ENCODE measurements at places on chromosomes 11 and 22.

DNA sequence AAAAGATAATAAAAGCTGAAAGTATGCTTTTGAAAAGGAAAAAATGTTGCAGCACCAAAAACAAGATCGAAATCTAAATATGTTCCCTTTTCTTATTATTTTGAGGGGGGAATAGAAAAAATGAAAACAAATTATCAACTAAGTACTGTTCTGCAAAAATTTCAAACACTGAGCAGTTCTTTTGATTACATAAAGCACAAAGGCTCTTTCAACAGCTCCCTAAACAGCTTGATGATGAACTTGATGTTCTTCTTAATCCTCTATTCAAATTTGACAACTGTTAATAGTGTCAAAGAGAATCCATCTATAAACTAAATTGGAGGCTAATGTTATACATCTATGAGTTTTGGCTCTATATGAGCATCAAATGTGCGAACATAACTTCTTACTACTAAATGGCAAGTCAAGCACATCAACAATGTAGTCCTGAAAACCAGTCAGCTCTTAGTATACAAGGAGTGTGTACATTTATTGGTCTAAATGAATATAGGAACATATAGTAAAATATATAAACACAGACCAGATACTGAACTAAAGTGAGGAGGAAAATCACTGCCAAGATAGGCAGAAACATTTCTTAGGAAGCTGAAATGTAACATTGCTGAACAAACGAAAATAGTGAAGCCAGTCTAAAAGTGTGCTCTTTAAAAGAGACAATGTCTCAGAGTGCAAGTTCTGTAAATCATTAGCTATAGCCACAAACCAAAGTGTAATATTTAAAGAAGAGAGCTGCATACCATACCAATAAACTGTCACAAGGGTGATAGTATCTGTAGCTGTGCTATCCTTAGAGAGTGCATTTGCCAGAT, 94.3 kb downstream of the SOX6 start:
- no peak for DNase-seq

DNA sequence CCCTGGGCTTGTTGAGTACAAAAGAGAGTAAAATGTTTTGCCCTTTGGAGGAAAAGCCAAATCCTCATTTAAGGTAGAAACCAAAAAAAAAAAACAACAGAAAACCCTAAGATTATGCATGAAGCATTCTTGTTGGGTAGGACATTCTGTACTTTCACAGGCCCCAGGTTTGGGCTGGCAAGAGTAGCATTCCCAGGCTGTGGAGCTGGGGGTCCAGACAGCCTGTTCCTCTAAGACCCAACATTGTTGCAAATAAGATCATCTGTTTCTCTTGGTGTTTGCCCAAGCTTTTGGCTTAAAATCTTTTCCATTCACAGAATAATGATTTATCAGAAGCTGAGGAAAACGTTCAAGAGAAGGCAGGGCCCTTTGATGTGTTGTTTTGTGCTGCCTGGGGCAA, 123.8 kb downstream of the MICAL2 start:
- no peak for DNase-seq

DNA sequence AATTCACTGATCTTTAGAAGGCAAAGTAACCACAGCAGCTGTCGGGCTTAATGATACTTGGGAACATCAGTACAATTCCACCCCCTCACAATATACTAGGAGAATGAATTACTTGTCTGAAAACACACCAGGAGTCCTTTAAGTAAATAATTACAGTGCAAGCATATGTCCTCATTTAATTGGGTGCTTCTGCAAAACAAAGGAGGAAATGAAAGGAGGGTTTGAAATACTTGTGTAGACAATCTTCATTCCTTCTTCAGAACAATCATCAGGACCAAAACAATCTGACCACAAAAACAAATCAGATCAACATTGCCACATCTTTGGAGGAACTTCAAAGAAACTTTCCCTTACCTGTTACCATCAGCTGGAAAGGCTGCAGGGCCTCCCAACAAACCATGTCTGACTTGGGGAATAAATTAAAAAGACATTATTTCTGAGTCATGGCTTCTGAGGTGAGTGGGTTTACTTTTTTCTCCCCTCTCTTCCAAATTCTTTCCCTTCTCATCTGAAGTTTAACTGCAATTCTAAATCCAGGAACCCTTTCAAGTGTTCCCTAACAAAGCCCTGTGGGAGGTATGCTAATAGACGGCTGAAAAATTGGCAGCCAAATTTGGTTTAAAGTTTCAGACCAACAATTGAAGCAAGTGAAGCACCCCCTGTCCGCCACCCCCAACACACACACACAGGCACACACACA, 12.5 kb upstream of the CCDC117 start:
- no peak for DNase-seq

- no peak for DNase-seq
Observed at GRCh38 chr11:124533626-124534025, 9.8 kb downstream of the OR8B12 start.

DNA sequence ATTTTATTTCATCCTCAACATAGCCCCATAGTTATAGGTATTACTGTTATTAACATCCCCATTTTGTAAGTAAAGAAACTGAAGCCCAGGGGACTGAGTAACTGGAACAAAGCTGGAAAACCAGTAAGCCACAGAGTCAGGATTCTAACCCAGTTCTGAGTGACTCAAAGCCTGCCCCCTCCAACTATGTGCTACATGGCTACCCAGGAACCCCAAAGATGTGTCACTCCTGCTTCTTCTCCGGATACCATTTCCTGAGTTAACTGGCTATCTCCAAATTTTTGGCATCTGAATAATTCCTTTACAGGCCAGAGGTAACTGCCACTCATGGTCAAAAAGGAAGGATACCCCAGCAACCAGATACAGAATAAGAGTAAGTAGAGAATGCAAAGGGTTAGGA, 43.6 kb downstream of the TENM4 start:
- DNase-seq = no peak

- DNase-seq = no peak
Observed at GRCh38 chr11:102577182-102577581, 46.6 kb upstream of the MMP7 start.

DNA sequence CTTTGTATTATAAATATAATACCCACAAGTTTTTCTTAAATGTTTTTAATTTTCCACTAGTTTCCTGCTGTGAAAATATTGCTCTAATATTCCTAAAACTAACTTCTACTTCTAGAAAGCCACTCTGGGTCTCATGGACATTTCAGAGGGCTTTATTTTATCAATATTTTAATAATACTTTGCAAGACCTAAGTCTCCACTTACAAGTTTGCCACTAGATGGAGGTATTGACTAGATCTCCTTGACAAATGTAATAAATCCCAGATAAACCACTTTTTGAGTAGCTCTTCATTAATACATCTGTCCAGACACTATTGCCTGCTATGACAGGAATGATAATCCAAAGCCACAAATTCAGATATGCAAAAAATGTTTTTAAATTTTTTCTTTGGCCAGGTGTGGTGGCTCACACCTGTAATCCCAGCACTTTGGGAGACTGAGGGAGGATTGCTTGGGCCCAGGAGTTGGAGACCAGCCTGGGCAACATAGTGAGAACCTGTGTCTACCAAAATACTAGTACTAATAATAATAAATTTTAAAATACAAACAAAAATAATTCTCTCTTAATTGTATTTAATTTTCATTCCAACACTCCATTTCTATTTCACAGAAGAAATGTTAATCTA, 3.5 kb upstream of the ACAT1 start:
- DNase-seq = no peak

DNA sequence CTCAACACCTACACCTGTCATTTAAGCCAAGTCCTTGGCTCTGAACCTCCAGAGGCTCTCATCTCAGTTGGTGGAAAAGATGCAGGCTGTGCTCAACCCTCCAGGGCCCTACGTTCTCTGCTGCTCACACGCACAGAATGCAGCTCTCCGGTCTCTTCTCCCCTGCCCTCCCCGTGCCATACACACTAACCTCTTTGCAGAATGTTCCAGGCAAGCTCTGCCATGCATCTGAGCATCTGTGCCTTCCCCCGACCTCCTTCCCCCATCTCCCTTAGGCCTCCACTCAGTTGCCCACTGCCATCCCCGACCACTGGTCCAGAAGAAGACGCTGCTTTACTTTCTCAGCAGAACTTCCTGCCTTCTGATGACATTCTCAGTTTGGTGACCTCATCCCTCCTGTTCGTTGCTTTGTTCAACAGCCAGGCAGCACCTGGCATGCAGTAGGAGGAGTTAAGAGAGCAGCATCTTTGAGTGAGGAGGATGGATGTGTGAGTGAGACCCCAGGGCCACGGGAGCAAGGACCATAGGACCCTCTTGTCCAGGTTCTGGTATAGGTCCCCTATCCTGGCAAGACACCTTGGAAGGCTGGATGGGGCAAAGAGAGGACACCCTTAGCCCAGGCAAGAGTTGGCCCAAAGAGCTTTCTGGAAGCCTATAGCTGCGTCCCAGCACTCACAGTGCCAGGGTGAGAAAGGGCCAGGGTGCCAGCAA, 598.0 kb downstream of the BRD1 start:
- no peak for DNase-seq

GRCh38 chr11:76646882-76647534, 23.5 kb downstream of the LRRC32 start:
- no peak for DNase-seq

DNA sequence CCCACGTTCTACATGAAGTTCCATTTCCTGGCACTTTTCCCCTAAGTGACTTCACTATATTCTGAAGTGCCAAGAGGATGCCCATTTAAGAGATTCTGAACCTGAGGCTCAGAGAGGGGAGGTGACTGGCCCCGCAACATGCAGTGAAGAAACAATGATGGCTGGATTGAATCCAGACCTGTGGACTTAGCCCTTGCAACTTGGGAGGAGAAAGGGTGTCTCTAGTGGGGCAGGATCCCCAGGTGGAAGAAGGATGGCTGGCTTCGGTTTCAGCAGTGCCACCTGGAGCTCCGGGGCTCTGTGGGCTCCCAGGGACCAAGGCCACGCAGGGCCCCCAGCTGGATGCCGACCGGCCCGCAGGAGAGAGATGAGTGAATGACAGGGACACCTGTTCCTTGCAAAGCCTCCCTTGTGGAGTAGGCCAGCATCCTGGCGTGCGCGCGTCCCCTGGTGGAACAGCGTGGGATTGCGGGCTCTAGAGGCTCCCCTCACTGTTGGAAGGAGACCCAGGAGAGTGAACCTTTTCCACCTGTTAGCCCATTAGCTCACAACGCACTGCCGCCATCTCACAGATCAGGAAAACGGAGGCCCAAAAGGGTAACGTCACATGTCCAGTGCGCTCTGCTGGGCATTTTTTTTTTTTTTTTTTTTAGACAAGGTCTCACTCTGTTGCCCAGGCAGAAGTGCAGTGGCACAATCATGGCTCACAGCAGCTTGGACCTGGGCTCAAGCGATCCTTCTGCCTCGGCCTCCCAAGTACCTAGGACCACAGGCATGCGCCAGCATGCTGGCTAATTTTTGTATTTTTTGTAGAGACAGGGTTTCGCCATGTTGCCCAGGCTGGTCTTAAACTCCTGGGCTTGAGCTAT, 104.7 kb downstream of the KIAA1671 start:
- DNase-seq = peak; percentile 66

DNA sequence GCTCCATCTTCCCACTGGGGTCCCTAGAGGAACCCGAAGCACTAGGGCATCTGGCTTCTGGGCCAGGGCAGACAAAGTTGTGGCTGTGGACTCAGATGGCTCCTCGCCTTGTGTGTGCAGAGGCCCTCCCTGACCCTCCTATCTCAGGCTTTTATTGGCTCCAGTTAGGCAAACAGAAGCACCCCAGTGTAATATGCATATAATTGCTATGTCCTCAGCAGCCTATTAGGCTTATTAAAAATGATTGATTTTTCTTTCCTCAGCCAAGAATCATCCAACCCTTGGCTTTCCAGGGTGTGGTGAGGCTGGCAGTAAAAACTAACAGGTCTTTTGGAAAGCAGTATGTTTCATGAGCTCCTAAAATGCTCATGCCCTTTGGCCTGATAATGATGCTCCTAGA, 22.3 kb downstream of the UPB1 start:
- no peak for DNase-seq

DNA sequence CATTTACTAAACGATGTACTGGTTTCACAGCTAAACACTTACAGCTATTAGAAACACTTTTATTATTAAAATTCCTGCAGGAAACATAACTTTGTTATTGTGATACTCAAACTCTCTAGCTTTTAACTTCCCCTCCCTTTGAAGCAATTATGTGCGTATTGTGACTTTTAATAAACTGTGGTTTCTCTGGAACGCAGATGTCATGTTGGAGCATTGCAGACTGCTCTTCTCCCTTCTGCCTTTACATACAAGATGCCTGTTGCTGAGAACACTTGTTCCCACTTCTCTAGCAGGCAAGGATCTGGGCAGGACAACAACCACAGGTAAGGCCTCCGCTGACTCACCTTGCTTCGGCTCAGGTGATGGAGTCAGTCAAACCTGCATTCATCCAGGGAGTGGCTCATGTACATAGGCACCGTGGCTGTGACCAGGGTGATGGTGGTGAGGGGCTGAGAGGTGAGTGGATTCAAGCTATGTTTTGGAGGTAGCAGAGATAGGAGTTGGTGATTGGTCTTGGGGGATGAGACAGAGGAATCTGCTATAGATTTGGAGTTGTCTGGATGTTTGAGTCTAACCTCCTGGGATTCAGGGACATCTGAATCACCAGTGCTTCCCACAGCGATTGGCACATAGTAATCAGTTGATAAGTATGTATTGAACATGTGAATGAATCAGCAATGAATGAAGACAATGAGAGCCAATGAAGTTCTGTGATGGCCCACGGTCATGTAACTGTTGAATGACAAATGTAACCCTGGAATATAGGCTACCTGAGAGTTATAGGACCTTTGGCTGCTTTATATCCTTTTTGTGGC, 106.0 kb downstream of the ADAMTS15 start:
- DNase-seq = no peak

DNA sequence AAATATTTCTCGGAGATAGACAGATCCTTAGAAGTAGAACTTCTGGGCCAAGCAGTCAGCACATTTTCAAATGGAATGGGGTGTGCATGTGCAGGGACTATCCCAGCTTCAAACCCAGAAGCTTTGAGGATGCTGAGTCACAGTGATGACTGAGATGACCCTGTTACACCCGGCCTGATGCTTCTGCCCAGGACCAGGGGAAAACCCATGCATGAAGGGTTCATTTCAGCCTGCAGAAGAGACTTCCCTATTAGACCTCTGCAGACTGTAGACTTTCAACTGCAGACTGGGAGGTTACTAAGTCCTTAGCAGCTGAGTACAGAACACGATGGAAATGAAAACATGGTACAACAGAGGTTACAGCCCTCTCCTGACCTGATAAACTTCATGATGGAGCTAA, 3.6 kb upstream of the OR2AT4 start:
- no peak for DNase-seq

- DNase-seq = no peak
Observed at GRCh38 chr11:38503876-38504275, 1905.8 kb upstream of the RAG2 start.

DNA sequence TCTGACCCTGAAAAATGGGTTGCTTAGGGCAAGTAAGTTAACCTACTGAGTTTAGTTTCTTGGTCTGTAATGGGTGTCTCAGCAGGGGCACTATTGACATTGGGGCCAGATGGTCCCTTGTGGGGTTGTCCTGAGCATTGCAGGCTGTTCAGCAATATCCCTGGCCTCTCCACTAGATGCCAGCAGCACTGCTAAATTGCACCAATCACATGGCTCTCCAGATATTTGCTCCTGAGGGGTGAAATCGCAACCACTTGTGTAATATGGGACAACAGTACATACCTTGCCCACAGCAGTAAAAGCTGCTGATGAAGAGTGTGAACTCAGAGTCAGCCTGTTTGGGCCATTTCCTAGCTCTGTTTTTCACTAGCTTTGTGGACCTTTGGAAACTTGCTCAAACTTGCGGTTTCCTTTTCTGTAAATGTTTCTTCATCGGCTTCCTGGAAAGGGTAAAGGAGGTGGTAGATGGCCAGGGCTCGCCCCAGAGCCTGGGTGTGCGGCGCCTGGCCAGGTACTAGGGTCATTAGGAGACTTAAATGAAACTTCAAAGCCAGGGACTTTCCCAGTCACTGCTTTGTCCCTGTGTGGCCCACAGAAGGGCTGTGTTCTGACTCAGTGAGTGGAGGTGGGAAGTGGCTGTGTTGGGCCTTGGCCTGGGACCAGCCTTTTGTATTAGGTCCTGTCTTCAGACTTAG, 13.0 kb downstream of the NCF4 start:
- no peak for DNase-seq
